ENCODE measurements at places on chromosomes 3 and 15.
A peak's percentile ranks its signal among the peaks of the same experiment; 100 is the strongest.

DNA sequence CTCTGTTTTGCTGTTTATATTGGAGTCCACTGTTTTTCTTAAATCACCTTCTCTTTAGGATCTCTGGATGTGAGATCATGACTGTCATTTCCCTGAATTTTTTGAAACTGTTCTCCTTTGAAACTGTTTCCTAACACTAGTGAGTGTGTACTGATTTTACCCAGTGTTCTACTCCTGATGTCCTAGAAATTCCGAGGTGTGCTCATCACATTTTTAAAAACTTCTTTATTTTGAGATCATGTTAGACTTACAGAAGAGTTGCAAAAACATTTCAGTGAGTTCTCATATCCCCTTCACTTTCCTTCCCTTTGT, 292.6 kb downstream of the NFKBIZ start:
- H3K4me1 ChIP-seq = peaks cover 11% of the 10 kb centered on the region
- H3K27me3 ChIP-seq = no peaks in the 10 kb centered on the region
- H3K36me3 ChIP-seq = no peaks in the 10 kb centered on the region
- DNase-seq = no peak
- H3K27ac ChIP-seq = peak overlapping the region; percentile 26
- no peak overlapping the region for H3K4me3 ChIP-seq

- H3K27me3 ChIP-seq = no peaks in the 10 kb centered on the region
- H3K4me1 ChIP-seq = peaks cover 9% of the 10 kb centered on the region
- no peak for DNase-seq
- no peak overlapping the region for H3K27ac ChIP-seq
These were observed 395.8 kb upstream of the CCDC54 start for GRCh38 chr3:106981392-106981791.

- peaks cover 34% of the 10 kb centered on the region for H3K4me1 ChIP-seq
- no peak overlapping the region for H3K27ac ChIP-seq
- H3K27me3 ChIP-seq = no peaks in the 10 kb centered on the region
- H3K36me3 ChIP-seq = peaks cover 6% of the 10 kb centered on the region
- no peak overlapping the region for H3K4me3 ChIP-seq
These were observed 72.8 kb downstream of the SMAD3 start for GRCh38 chr15:67137951-67138848.

- no peak overlapping the region for H3K27ac ChIP-seq
- peaks cover 31% of the 10 kb centered on the region for H3K27me3 ChIP-seq
- DNase-seq = no peak
- H3K4me1 ChIP-seq = no peaks in the 10 kb centered on the region
These were observed 610.7 kb upstream of the GRM7 start for GRCh38 chr3:6250167-6250566.

DNA sequence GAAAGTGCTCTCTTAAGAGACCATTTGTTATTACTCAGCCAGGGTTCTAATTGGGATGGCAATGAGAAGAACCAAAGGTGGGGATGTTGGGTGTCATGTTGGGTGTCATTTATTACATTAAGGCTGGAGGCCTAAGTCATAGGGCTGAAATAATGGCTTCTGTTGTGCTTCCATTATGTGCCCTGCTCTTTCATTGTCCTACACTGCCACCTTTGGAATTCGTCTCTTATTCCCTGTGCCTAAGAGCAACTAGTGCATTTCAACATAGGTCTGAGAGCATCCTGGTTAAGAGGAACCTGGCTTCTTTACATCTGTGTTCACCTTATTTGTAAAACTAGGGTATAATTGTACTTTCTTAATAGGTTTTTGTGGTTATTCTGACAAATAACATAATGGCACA, 32.2 kb downstream of the RIOX2 start:
- no peak overlapping the region for H3K4me3 ChIP-seq
- peak; percentile 23 for DNase-seq
- no peaks in the 10 kb centered on the region for H3K27me3 ChIP-seq
- H3K27ac ChIP-seq = no peak overlapping the region

- peaks cover 32% of the 10 kb centered on the region for H3K4me1 ChIP-seq
- H3K36me3 ChIP-seq = no peaks in the 10 kb centered on the region
- no peak overlapping the region for H3K27ac ChIP-seq
- no peaks in the 10 kb centered on the region for H3K27me3 ChIP-seq
These were observed 61.3 kb downstream of the UACA start for GRCh38 chr15:70701891-70702568.

DNA sequence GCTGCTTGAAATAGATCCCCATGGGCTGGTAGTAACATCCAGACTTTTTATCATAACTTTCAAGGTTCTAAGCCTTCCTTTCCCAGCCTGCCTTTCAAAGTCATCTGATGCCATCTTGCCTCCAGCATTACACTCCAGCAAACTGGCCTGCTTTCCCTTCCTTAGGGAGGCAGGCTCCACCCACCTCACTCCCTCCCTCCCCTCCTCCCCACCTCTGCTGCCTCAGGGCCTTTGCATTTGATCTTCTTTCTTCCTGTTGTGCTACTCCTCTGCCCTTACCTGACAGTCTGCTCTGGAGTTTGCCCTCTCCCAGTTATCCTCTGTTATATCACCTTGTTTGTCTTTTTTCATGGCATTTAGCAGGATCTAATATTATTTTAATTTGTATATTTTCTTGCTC, 319.5 kb downstream of the KCNH8 start:
- no peaks in the 10 kb centered on the region for H3K27me3 ChIP-seq
- H3K4me1 ChIP-seq = no peaks in the 10 kb centered on the region
- peak; percentile 14 for DNase-seq

- no peak overlapping the region for H3K27ac ChIP-seq
- no peak for DNase-seq
- H3K4me1 ChIP-seq = peaks cover 16% of the 10 kb centered on the region
These were observed 247.8 kb upstream of the PEX5L start for GRCh38 chr3:180284331-180285110.

GRCh38 chr3:2517500-2518172, 419.0 kb downstream of the CNTN4 start:
- H3K36me3 ChIP-seq = no peaks in the 10 kb centered on the region
- no peak overlapping the region for H3K4me3 ChIP-seq
- DNase-seq = no peak
- H3K27me3 ChIP-seq = peaks cover 70% of the 10 kb centered on the region

GRCh38 chr3:171195686-171196085, 169.2 kb upstream of the SLC2A2 start:
- H3K36me3 ChIP-seq = no peaks in the 10 kb centered on the region
- no peak for DNase-seq
- H3K27ac ChIP-seq = no peak overlapping the region
- H3K4me3 ChIP-seq = no peak overlapping the region
- no peaks in the 10 kb centered on the region for H3K27me3 ChIP-seq

GRCh38 chr15:74179101-74179841, 5.8 kb downstream of the ISLR start:
- H3K4me1 ChIP-seq = peaks cover 38% of the 10 kb centered on the region
- peak overlapping the region; percentile 41 for H3K27ac ChIP-seq
- H3K27me3 ChIP-seq = no peaks in the 10 kb centered on the region
- peak; percentile 98 for DNase-seq

- no peak overlapping the region for H3K4me3 ChIP-seq
- no peaks in the 10 kb centered on the region for H3K27me3 ChIP-seq
- no peaks in the 10 kb centered on the region for H3K36me3 ChIP-seq
- peaks cover 6% of the 10 kb centered on the region for H3K4me1 ChIP-seq
- H3K27ac ChIP-seq = no peak overlapping the region
- no peak for DNase-seq
These were observed 65.3 kb downstream of the ASB7 start for GRCh38 chr15:100667405-100668347.

DNA sequence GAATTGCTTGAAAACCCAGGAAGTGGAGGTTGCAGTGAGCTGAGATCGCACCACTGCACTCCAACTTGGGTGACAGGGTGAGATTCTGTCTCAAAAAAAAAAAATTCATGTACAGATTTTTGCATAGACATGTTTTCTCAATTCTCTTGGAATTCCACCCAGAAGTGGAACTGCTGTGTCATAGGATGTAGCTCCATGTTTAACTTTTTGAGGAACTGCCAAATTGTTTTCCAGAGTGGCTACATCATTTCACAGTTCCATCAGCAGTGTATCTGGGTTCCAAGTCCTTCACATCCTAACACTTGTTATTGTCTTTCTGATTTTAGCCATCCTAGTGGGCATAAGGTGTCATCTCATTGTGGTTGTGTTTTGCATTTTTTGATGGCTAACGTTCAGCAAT, 9.9 kb downstream of the CAPN7 start:
- H3K4me1 ChIP-seq = no peaks in the 10 kb centered on the region
- H3K36me3 ChIP-seq = peaks cover 99% of the 10 kb centered on the region
- no peak overlapping the region for H3K27ac ChIP-seq
- H3K4me3 ChIP-seq = no peak overlapping the region
- no peaks in the 10 kb centered on the region for H3K27me3 ChIP-seq

GRCh38 chr15:95799286-95800200, 531.0 kb upstream of the NR2F2 start:
- peaks cover 16% of the 10 kb centered on the region for H3K4me1 ChIP-seq
- DNase-seq = peak; percentile 76
- no peak overlapping the region for H3K27ac ChIP-seq
- no peak overlapping the region for H3K4me3 ChIP-seq
- H3K27me3 ChIP-seq = no peaks in the 10 kb centered on the region

DNA sequence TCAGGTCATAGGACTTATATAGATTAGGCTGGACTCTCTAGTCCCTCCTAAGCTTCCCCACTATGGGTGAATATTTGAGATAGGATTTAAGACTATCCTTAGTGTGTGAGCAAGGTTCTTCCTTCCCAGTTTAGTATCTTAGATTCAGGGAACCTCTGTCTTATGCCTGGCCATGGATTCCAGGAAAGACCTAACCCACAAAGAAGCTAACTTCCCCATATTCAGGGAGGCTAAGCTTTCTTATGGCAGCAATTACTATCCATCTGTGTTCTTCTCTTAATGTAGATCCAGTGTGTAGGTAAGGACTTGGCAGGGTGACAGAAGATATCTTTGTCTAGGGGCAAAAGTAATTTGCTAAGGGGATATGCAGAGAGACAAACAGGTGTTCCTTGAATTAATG, 25.5 kb upstream of the PIK3R4 start:
- DNase-seq = no peak
- no peaks in the 10 kb centered on the region for H3K36me3 ChIP-seq
- H3K4me3 ChIP-seq = no peak overlapping the region
- H3K4me1 ChIP-seq = no peaks in the 10 kb centered on the region
- peaks cover 24% of the 10 kb centered on the region for H3K27me3 ChIP-seq

GRCh38 chr3:16494814-16495431, 18.6 kb downstream of the RFTN1 start:
- no peak for DNase-seq
- no peaks in the 10 kb centered on the region for H3K4me1 ChIP-seq
- no peak overlapping the region for H3K27ac ChIP-seq

DNA sequence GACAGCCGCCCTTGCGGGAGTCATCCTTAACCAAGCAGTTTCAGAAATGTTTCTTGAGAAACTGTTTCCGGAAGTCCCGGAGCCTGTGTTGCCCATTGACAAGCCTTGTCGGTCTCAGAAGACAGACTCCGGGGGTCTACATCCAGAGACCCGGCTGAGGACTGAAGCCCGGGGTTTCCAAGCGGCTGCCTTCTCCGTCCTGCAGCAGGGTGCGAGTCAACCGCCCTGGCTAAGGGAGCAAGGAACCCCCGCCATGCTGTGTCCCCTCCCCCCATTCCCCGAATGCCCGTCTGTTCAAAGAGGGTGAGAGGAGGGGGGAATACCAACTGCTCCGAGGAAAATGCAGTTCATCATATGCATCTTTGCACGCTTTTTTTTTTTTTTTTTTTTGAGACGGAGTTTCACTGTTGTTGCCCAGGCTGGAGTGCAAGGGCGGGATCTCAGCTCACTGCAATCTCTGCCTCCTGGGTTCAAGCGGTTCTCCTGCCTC, 61.6 kb downstream of the ATP1B3 start:
- H3K36me3 ChIP-seq = no peaks in the 10 kb centered on the region
- H3K27ac ChIP-seq = peak overlapping the region; percentile 56
- H3K27me3 ChIP-seq = no peaks in the 10 kb centered on the region
- DNase-seq = no peak
- H3K4me3 ChIP-seq = no peak overlapping the region

DNA sequence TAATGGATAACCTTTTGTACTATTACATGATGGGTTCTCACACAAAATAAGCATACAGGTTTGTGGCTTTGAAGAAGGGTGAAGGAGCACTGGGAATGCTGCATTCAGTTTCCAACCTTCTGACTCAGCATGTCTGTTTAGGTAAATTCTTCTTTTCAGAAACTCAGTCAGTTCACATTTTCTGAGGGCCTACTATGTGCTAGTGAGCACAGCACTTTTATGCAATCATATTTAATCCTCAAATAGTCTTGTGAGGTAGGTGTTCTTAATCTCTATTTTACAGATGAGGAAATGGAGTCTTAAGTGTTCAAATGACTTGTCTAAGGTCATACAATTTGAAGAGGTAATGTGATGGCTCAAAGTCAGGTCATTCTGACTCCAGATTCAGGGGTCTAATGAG, 41.2 kb downstream of the ISL2 start:
- no peaks in the 10 kb centered on the region for H3K27me3 ChIP-seq
- H3K27ac ChIP-seq = no peak overlapping the region
- no peak overlapping the region for H3K4me3 ChIP-seq
- no peaks in the 10 kb centered on the region for H3K36me3 ChIP-seq
- no peaks in the 10 kb centered on the region for H3K4me1 ChIP-seq
- no peak for DNase-seq

DNA sequence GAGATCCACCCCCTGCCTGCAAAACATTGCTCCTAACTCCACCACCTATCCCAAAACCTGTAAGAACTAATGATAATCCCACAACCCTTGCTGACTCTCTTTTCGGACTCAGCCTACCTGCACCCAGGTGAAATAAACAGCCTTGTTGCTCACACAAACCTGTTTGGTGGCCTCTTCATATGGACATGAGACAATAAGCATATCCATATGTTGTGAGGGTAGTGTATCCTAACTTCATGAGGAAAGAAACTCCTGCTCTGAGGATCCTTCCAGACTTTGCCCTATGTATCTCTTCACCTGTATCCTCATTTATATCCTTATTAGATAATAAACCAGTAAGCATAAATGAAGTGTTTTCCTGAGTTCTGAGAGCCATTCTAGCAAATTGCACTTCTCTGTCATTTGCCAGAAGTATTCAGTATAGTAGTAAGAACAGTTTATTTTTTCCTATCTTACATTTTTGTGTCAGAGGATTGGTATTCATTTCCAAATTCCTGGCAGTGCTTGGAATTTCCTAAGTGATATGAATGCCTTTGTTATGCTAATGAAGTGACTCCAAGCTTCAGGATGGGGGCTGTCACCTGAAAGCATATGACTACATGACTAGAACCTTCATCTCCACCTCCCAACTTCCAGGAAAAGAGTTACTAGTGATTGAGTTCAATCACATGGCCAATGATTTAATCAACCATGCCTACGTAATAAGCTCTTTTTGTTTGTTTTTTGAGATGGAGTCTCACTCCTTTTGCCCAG, 30.2 kb downstream of the TTBK2 start:
- no peak overlapping the region for H3K4me3 ChIP-seq
- H3K4me1 ChIP-seq = no peaks in the 10 kb centered on the region
- DNase-seq = peak; percentile 60
- H3K27me3 ChIP-seq = no peaks in the 10 kb centered on the region

All from MCF 10A (cell line).